NCI-H1417 treated with DMSO at 0.1 percent for 48 hours (cell line): ENCODE measurements at places on chromosomes 7 and 10.

GRCh38 chr10:81179805-81180452, 642.2 kb downstream of the SH2D4B start:
- no peak for DNase-seq

DNA sequence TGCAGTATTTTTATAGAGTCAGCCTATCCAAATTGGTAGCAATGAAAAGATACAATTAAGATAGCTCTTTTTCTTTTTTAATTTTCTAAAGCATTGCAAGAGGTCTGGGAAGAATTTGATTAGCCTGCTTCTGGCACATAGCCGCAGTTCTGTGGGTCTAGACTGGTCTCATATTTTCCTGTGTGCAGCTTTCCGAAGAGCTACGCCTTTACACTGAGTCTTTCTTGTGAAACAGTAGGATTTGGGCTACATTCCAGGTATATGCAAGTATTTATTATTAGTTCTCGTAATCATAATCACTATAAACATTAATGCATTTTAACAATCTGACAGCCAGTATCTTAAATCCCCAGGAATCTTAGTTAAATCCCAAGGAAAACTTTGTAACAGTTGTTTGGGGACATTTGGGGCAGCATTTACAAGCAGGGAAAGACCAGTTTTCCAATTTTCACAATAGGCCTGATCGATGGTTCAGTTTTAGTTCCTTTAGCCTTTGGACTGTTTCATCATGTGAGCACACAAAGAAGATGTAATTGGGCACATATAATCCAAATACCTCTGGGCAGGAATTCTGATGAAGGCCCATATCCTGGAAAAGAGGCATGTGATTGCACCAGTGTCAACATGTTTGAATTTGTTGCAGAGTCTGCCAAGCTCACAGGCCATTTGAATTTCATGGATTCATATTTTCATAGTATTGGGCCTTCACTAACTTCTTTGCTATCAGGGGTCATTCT, 287.3 kb downstream of the INHBA start:
- no peak for DNase-seq

- DNase-seq, result no peak
Measured at GRCh38 chr7:151984612-151985011, 28.4 kb downstream of the GALNTL5 start.

- DNase-seq, result no peak
Measured at GRCh38 chr7:73647725-73648592, 19.7 kb upstream of the VPS37D start.

DNA sequence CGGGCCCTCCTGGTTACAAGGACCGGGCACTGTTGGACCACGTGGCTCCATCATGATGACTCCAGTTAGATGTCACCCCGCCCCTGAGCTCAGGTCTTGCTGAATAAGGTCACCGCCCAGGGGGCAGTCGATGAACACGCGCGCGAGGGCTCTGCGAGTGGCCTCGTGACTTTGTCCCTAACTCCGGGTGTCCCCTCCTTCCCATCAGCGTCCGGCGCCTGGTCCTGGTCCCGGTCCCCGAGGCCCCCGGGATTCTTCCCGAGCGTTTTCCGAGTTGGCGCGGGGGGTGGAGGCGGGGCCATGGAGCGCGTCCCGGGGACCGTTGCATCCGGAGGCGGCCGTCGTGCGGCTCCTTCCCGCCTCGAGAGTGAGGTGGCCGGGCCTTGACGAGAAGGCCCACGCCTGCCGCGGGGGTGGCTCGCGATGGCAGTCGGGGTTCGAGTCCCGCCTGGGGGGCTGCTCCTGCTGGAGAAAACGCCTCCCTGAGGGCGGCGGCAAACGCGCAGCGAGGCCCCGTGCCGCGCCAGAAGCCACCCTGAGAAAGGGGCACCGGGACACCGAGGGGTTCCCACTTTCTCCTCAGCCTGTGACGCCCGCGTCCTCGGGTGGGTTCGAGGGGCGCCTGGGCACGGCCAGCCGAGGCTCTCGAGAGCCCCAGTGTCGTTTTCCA, 569 bp upstream of the NPTX2 start:
- no peak for DNase-seq

DNA sequence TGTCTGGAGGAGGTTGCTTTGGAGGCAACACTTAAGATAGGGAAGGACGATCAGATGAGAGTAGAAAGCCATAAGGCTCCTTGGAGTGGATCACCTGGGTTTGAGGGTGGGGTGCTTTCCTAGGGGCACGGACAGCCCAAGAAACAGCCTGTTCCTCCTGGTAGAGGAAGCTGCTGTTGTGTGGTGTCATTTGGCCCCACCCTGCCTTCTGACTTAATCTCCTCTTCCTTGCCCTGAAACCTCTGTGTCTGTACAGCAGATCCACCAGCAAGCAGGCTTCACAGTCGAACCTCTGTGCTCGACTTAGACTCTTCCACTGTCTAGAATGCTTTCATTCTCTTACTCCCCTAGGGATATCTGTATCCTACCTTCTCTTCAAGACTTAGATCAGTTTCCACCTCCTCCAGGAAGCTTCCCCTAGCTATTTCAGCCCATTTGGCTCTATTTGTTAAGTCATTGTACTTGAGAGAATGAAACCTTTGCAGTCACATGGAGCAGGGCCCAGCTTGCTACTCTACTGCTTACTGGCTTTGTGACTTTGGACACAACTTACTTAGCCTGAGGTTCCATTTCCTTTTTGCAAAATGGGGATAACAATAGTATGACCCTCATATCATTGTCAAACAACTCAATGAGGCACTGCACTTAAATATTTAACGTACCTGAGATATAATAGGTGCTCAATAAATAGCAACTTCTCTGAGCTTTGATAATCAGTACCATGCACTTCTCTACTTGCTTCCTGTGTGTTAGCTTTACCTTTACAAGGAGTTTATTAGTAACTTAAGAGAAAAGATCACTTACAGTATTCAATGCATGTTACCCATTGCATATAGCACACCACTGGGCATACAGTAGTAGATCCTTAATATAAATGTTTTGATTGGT, 5.0 kb downstream of the MXI1 start:
- no peak for DNase-seq

- no peak for DNase-seq
Measured at GRCh38 chr7:144404946-144405345, 1.5 kb upstream of the NOBOX start.

- DNase-seq, result no peak
Measured at GRCh38 chr7:17108049-17108584, 190.3 kb upstream of the AHR start.

DNA sequence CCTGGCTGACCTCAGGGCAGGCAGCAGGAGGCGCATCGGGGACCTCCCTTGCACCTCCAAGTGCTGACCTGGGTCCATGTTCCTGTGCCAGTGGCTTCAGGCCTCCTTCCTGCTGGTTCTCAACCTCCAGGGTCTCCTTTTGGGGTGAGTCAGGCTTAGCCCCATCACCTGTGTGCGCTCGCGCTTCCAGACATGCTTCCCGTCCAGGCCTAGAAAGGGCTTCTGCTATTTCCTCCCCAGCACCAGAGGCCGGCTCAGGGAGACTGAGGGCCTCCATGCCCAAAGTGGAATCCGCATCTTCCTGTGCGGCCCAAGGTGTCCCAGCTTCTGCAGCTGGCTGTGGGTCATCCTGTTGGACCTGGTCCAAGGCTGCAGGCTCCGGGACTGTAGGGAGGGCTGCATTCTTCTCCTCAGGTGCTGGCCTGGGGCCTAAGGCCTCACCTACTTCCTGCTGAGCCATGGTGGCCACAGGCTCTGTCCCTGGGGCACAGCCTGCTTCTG, 5.9 kb downstream of the NACAD start:
- DNase-seq, result no peak

DNA sequence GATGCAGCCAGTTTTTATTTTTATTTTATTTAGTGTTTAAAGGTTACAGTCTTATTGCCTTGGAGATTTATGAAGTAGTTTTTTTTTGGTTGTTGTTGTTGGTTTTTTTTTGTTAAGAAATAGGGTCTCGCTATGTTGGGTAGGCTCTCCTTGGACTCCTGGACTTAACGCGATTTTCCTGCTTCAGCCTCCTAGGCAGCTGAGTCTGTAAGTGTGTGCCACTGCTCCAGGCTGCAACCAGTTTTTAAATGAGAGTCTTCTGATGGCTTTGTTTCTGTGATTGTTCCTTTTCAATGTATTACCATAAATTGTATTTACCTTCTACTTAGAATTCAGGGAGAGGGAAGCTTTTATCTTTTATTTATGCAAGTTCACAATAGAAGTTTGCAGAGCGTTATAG, 62.8 kb downstream of the BICC1 start:
- no peak for DNase-seq

GRCh38 chr10:43054593-43054992, 22.3 kb upstream of the RET start:
- no peak for DNase-seq

DNA sequence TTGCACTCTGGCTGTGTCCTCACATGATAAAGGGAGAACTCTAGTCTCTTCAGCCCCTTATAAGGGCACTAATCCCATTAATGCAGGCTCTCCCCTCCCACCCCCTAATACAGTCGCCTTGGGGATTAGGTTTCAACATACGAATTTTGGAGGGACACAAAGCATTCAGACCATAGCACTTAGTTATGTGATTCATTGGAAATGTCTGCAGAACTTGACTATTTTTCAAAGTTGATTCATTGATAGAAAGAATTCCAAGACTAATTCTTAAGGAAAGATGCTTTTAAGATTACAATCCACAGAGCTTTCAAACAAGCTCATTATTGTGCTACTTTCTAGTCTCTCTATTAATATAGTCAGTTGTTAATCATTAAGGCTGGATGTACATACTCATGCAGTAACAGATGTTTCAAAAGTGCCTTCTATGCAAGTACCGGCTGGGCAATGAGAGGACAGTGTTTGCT, 85.3 kb upstream of the RPA3 start:
- DNase-seq, result no peak

DNA sequence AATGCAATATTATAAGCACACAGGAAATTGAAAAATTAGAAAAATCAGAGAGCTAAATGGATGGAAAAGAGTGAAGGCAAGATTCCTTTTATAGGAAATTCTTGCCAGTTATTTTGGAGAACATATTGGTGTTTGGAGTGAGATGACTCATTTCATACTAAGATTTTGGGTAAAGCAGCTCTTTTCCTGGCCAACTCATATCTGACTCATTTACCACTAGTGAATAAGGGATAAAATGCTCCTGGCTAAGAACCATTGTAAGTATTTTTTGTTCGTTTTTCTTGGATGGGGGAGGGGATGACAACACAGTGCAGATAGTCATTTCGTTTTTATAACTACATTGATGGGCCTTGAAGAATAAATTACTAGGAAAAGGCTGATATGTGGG, 139.3 kb downstream of the TWIST1 start:
- no peak for DNase-seq

DNA sequence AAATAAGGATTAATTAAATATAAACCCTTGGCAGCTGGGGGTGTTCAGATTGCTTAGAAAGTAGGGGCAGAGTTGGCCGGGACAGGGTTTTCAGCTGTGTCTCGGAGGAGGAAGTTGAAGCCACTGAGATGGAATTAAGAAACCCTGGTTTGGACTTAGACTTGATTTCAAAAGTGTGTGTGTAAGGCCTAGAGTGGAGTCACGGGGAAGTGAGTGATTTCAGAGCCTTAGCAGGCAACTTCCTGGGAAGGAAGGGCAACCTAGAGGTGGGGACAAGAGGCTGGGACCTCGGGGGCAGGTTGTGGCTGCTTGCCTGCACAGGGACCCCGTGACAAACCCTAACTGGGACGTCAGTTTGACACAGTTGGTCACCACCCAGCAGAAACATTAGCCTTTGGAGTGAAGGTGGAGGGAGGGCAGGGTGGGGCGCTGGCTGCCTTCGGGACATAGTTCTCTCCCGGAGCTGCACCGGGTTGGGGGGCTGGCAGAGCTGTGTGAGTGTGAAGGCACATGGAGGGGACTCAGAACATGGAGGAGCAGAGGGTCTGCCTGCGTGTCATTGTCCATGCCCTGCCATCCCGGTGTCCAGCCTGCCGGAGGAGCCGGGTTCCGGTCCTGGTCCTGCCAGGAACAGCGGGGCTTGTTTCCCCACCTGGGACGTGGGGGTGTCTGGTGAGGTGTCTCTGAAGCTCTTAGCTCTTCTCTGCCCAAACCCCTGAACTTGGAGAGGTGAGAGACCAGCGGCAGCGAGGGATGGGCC, 1.8 kb downstream of the BRI3 start:
- DNase-seq, result no peak

DNA sequence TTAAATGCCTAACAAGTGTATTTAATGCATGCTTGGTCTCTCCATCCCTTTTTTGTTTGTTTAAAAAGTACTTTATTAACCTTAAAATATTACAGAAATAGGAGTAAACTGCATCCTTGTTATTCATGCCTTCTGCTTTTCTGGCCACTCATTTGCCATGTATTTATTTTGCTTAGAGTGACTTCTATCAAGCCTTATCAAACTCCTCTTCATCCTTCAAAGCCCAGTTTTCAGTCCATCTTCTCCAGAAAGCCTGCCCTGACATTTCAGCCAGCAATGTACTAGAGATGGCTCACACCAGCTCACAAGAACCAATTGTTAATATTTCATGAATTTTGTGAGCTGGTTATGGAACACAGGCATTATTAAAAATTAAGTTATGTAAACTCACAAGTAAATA, 82.8 kb downstream of the NHLRC2 start:
- DNase-seq, result no peak

- DNase-seq, result no peak
Measured at GRCh38 chr7:19526639-19527038, 182.2 kb downstream of the POLR1F start.

- no peak for DNase-seq
Measured at GRCh38 chr7:74223711-74224510, 14.1 kb downstream of the LAT2 start.

- DNase-seq, result no peak
Measured at GRCh38 chr10:90977855-90978486, 57.1 kb upstream of the ANKRD1 start.

DNA sequence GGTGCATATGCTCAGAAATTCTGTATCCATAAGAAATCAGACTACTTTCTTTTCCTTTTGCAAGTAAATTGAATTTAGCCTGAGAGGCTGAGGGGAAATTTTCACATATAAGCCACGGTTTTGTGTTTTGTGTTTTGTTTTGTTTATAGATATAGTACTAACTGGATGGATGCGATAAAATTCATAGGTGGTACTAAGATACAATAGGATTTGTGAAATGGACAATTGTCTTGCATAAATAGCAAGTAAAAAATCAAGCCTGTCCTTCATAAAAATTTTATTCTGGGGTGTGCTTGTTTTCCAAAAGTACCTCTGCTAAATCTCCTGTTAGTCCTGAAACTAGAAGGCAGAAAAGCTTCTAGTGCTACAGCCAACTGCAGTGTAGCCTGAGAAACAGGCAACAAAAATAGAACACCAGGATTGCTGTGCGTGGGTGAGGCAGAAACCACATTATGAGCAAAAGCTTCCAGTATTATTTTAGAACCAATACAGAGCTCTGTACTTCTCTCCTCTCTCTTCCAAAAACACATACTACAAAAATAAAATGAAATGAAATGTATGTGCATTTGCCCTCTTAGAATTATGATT, 634 bp upstream of the HDAC9 start:
- no peak for DNase-seq

GRCh38 chr7:35255443-35256255, 1.7 kb upstream of the TBX20 start:
- no peak for DNase-seq

- DNase-seq, result no peak
Measured at GRCh38 chr10:43194266-43194665, 56.0 kb downstream of the CSGALNACT2 start.

GRCh38 chr10:20466731-20467130, 430.4 kb downstream of the NEBL start:
- DNase-seq, result no peak

- no peak for DNase-seq
Measured at GRCh38 chr10:128077155-128077875, 48.9 kb downstream of the MKI67 start.
